Adrenal gland (tissue), 19 donors: ENCODE measurements at places on chromosomes 1 and 21. TPM values are rescaled to one million over a fixed set of nuclear protein-coding genes. Genes with fewer than 3 reads are reported as not detected.

- H3K27ac ChIP-seq = no peak overlapping the region
- no peaks in the 10 kb centered on the region for H3K36me3 ChIP-seq
- H3K27me3 ChIP-seq = no peaks in the 10 kb centered on the region
- no peaks in the 10 kb centered on the region for H3K4me1 ChIP-seq
- H3K4me3 ChIP-seq = no peak overlapping the region
Observed at GRCh38 chr1:70277875-70278274, 56.7 kb downstream of the SRSF11 start.

DNA sequence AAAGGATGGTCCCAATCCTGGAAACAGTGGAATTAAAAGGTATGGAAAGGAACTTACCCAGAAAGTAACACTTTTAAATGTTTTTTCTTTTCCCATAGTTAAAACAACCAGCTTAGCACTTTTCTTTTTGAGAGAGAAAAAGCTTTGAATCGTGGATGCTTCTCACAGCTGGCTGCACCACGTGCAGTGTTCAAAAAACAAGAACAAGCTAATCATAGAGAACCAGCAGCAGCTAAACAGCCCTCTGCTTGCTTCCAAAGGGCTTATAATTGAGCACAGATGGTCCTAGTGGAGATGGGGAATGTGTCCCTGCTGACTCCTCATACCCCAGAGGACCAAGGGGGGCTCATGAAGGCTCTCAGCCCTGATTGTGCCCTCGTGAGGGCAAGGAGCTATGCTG lies 26.4 kb downstream of the UTP25 start:
- no peaks in the 10 kb centered on the region for H3K36me3 ChIP-seq
- no peaks in the 10 kb centered on the region for H3K4me1 ChIP-seq
- DNase-seq = no peak

GRCh38 chr1:38561725-38562124 lies 297.8 kb downstream of the RRAGC start:
- H3K27ac ChIP-seq = no peak overlapping the region
- DNase-seq = no peak
- H3K4me1 ChIP-seq = peaks cover 5% of the 10 kb centered on the region

- H3K4me3 ChIP-seq = no peak overlapping the region
- H3K36me3 ChIP-seq = no peaks in the 10 kb centered on the region
- H3K27me3 ChIP-seq = no peaks in the 10 kb centered on the region
- DNase-seq = no peak
- no peaks in the 10 kb centered on the region for H3K4me1 ChIP-seq
- H3K27ac ChIP-seq = no peak overlapping the region
Observed at GRCh38 chr1:90246069-90246468, 251.2 kb downstream of the ZNF326 start.

DNA sequence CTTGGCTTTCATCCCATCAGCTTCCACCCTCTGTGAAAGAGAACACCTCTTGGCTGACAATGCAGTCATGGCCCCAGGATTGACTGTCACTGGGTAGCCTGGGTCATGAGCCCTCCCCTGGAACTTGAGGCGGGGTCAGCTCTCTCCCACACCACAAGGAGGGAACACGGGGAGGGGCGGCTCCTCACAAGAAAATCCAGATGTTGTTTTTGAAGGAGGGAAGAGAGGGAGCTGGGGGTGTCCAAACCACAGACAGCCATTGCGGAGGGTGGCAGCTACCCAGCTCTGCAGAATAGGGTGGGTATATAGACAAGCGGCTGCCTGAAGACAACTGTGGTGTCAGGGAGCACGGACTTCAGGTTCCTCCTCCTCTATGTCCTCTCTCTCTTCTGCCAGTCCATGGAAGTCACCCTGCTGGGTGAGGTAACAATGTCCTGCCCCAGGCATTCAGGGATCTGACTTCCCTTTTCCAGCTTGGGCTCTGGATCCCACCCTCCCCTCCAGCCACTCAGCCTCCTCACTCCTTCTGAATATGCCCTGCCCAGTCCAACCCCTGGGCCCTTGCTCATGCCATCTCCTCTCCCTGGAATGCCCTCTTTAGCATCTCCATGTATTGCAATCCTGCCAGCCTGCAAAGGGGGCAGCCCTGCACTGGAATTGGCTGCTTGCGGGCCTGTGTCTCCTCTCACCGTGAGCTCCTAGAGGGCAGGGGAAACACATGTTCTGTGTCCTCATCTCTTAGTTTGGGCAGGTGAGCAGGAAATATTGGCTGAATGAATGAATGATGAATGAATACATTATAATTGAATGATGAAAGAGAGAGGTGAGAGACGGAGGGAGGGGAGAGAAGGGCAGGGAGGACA lies 60.9 kb upstream of the RUNX3 start:
- no peaks in the 10 kb centered on the region for H3K36me3 ChIP-seq
- H3K4me3 ChIP-seq = no peak overlapping the region
- no peaks in the 10 kb centered on the region for H3K27me3 ChIP-seq
- DNase-seq = no peak

DNA sequence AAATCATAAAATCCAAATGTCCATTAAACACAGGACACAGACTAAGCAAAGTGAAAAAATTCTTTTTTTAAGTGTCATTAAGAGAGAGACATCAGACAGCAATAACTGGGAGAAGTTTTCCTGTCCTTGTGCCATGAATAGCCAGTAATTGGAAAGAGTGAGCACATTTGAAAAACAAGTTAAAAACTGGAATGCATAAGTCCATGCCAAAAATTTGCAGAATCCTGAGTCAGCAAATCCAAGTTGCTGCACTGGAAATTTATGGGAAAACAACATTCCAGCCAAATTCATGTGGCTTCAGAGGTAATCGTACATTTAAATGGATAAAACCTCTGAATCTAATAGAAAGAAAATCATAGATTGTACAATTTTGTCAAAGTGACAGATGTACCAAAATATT lies 291.4 kb downstream of the LRRC40 start:
- no peaks in the 10 kb centered on the region for H3K27me3 ChIP-seq
- H3K4me3 ChIP-seq = no peak overlapping the region
- no peak for DNase-seq
- H3K27ac ChIP-seq = no peak overlapping the region

- peaks cover 3% of the 10 kb centered on the region for H3K27me3 ChIP-seq
- no peak overlapping the region for H3K4me3 ChIP-seq
- H3K36me3 ChIP-seq = no peaks in the 10 kb centered on the region
- no peaks in the 10 kb centered on the region for H3K4me1 ChIP-seq
- DNase-seq = no peak
Observed at GRCh38 chr1:90579212-90579802, 137.8 kb downstream of the BARHL2 start.

- H3K27ac ChIP-seq = peak overlapping the region; percentile 98
- DNase-seq = peak; percentile 41
- H3K27me3 ChIP-seq = no peaks in the 10 kb centered on the region
- H3K4me1 ChIP-seq = peaks cover 61% of the 10 kb centered on the region
Observed at GRCh38 chr1:225812488-225813213, 2.7 kb downstream of the EPHX1 start.

DNA sequence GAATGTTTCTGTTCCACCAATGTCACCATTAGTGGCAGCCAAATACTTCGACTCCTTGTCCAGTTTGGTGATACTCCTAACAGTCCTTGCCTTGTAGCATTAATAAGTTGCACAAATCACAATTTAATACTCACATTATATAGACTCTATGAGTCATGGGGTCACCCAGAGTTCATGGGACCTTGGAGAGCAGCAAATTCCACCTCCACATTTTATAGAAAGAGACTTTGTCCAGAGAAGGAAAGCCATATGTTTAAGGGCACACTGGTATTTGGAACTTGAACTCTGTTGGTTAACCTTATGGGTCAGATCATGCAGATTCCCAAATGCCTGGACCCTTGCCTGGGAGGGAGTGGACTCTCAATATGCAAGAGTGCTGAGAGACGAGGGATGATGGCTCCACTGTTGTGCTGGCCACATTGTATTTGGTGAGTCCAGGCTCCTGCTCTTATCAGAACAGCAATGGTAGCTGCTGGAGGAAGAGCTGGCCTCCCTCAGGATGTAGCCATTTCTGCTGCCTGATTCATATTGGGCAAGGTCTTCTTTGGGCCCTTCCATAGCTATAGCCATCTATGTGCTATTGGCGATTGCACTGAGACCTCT lies 30.6 kb downstream of the DNAJC6 start:
- no peak overlapping the region for H3K4me3 ChIP-seq
- H3K27me3 ChIP-seq = no peaks in the 10 kb centered on the region
- no peak for DNase-seq
- no peak overlapping the region for H3K27ac ChIP-seq

DNA sequence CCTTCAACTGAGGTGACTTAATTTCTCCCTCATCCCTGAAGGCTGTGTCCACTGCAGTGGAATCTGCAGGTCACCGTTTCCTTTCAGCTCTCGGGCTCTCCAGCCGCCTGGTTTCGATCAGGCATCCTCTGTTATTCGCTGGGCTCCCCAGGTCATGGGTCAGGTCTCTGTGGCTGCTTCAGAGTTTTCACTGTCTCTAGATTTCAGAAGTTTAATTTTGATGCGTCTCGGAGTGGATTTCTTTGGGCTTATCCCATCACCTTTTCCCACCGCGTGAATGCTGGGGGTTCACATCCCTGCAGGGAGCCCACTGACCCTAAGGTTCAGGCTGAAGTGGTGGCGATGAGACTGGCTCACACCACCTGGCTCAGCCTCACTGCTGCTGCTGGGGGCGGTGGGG lies 3.3 kb downstream of the ACTRT2 start:
- peaks cover 10% of the 10 kb centered on the region for H3K27me3 ChIP-seq
- no peak for DNase-seq
- H3K36me3 ChIP-seq = no peaks in the 10 kb centered on the region
- H3K4me1 ChIP-seq = no peaks in the 10 kb centered on the region

DNA sequence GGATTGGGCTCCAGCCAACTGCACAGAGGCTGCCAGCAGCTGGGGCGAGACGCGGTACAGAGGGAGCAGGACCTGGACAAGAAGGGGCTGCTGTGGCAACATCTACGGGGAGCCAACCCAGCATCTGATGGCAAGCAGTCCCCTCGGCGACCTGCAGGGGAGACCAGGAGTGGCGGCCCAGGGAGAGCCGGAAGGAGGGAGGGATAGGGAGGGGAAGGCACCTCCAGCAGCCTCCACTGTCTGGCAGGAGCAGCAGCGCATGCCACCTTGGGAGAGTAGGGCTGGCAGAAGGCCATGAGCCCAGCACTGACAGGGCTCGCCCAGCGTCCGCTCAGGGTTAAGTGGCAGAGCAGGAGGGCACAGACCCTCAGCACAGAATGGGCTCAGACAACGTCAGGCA lies 17.3 kb downstream of the CHD5 start:
- peaks cover 4% of the 10 kb centered on the region for H3K27me3 ChIP-seq
- H3K4me3 ChIP-seq = no peak overlapping the region
- no peak for DNase-seq
- H3K4me1 ChIP-seq = no peaks in the 10 kb centered on the region
- no peak overlapping the region for H3K27ac ChIP-seq

GRCh38 chr1:71944006-71944405 lies 338.3 kb downstream of the NEGR1 start:
- no peaks in the 10 kb centered on the region for H3K4me1 ChIP-seq
- H3K4me3 ChIP-seq = no peak overlapping the region
- H3K27ac ChIP-seq = no peak overlapping the region

DNA sequence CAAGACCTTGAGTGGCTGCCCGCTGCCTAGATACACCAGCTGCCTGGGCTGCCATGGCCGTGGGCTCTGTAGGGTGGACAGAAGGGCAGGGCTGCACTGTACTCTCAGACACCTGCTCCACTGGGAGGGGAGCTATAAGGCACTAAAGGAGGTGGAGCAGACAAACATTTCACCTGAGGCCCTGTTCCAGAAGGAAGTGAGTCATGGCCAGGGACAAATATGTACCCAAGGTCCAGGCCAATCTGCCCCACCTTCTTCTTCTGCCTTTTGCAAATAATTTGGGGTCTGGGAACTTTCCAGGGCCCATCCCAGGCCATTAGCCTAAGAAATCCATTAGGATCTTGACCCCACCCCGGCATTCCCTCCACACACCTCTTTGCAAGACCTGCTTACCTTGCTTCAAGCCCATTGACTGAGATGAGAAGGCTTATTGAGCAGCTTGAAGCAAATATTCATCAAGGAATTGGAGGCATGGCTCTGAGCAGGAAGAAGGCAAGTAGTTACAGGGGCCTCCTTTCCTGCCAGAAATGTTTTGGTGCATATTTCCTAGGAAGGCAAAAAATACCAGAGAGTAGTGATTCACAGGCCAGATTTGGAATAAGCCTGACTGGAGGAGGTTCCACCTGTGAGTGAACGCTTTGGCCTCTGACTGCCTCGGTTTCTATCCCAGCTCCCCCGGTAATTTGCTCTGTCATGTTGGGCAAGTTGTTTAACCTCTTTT lies at the start of gene CAPN8:
CAPN8 (minus strand) TSS at position 110 of the 721 bp plus-strand sequence; CDS start at position 55, 55 bp downstream.
- no peak for DNase-seq
- no peaks in the 10 kb centered on the region for H3K36me3 ChIP-seq
- no peak within 1 kb of the TSS for H3K27ac ChIP-seq

GRCh38 chr1:76141929-76142328 lies 67.4 kb downstream of the ST6GALNAC3 start:
- no peak overlapping the region for H3K27ac ChIP-seq
- no peak overlapping the region for H3K4me3 ChIP-seq
- H3K27me3 ChIP-seq = no peaks in the 10 kb centered on the region
- H3K4me1 ChIP-seq = no peaks in the 10 kb centered on the region

DNA sequence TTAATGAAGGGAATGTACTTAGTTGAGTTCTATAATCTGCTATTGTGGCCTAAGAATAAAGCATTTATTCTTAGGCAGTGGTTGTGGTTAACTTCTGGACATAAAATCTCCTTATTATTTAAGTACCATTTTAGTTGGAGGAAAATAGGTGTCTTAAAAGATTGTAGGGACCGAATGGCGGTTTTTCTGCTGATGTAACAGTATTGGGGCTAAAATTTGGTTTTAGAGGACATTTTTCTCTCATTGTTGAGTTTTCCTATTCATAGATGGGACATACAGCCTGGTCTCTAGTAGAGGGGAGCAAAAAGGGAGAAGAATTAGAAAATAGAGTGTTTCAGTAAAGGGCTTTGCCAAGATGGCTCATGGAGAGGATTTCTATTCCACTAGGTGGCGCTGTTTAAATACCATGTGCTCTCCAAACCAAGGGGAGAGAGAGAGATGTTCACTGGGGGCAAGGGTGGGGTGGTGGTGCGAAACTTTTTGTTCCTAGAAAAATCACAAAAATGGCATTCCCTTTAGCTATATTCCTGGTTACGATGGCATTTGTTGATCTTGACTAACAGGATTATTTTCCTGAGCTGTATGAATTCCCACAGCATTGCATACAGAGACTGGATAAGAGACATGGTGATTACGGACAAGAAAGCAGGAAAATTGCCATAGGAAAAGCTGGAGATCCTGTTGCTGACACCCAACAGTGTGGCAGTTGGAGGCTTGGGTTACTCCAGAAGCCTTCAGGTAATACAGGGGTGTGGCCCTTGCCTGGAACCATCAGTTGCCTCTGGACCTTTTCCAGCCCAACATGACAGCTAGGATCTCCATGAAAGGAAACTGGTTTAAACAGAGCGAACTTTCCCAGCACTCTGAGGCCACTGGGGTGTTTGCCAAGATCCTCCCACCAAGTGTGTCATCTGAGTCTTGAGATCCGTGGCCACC lies 18.2 kb upstream of the FCGR2A start:
- H3K4me3 ChIP-seq = no peak overlapping the region
- H3K4me1 ChIP-seq = no peaks in the 10 kb centered on the region
- H3K27me3 ChIP-seq = peaks cover 25% of the 10 kb centered on the region
- H3K36me3 ChIP-seq = no peaks in the 10 kb centered on the region
- H3K27ac ChIP-seq = no peak overlapping the region
- DNase-seq = peak; percentile 65

COL8A2 gene
- total RNA-seq = 1.1 TPM

UFC1 gene
- total RNA-seq = 106 TPM

CFAP57 gene
- total RNA-seq = 0.18 TPM

KCNK1 gene
- total RNA-seq = 0.83 TPM

ASTN1 gene
- 48.1 TPM for total RNA-seq

CASZ1 gene
- total RNA-seq = 4.2 TPM

CELA2A gene
- 1.6 TPM for total RNA-seq

SEC16B gene
- total RNA-seq = 26.8 TPM

ESPN gene
- 0.67 TPM for total RNA-seq

NBPF6 gene
- not detected for total RNA-seq

GJC2 gene
- 0.87 TPM for total RNA-seq

TXNIP gene
- 1,836 TPM for total RNA-seq

ATP1A2 gene
- total RNA-seq = 1.6 TPM

GBP1 gene
- total RNA-seq = 6.1 TPM

TGFB2 gene
- total RNA-seq = 1.3 TPM

IL22RA1 gene
- 0.18 TPM for total RNA-seq
